ENCODE measurements at places on chromosomes 7 and 10.

DNA sequence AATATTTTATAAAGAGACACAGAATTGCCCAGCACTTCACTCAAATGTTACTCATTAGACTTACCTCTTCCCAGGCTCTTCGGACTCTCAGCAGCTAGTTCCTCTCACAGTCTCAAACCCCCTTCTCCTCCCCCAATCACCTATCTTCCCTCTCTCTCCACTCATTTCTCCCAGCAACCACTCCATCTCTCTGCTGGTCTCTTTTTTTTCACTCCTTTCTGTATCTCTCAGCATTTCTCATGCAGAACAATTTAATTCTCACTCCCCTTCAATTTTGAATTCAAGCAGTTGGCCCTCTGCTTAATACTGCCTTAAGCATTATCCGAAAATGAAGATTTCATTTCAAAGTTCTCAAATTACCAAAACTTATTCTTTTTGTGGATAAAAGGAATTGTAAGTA lies 34.4 kb upstream of the CAV2 start:
- no peak for DNase-seq

- DNase-seq = no peak
Observed at GRCh38 chr10:120996456-120997034, 145.4 kb downstream of the WDR11 start.

DNA sequence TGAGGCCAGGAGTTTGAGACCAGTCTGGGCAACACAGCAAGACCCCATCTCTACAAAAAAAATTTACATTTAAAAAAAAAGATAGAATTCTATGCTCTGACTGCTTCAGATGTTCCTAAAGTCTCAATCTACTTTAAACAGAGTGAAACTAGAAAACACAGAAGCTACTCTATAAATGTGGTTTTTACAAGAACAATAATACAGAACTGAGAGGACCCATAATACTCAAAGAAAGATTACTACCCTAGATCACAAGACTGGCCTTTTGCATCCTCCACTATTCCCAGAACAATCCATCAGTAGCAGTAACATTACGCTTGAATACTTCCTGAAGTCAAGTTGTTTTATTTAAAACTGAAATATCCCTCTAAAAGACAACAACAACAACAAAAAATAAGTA lies 119.4 kb downstream of the ZFAND4 start:
- no peak for DNase-seq

DNA sequence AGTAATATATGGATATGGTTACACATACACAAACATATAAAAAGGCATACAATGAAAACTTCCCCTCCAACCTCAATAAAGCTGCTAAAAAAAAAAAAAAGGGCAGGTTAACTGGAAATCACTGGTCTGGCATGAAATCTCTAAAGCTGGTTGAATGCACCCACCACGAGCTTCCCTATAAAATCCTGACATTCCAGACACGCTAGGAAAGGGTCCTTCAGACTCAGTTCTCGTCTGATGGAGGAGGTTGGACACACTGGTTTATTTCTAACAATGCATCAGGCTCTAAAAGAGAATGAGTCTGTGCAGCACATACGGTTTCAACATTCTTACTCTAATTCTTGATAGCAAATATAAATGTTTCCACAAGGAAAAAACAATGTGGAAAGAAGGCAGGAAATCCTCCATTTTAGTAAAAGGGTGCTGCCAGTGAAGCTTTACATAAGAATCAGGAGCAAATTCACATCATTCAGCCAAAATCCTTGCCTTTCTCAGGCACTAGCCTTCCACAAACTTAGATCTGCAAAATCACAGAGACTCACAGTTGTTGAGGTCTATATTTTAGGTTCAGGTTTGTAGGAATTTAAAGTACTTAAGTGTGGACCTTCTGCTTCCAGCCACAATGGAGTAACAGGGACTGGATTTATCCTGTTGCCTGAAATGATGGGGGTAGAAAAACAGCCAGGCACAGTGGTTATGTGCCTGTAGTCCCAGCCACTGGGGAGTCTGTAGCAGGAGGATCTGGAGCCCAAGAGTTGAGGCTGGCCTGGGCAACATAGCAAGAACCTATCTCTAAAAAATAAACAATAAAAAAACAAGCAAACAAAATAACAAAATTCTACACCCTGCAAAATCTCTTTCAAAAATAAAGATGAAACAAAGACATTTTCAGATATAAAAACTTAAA lies 73.5 kb downstream of the CYTH3 start:
- DNase-seq = no peak

DNA sequence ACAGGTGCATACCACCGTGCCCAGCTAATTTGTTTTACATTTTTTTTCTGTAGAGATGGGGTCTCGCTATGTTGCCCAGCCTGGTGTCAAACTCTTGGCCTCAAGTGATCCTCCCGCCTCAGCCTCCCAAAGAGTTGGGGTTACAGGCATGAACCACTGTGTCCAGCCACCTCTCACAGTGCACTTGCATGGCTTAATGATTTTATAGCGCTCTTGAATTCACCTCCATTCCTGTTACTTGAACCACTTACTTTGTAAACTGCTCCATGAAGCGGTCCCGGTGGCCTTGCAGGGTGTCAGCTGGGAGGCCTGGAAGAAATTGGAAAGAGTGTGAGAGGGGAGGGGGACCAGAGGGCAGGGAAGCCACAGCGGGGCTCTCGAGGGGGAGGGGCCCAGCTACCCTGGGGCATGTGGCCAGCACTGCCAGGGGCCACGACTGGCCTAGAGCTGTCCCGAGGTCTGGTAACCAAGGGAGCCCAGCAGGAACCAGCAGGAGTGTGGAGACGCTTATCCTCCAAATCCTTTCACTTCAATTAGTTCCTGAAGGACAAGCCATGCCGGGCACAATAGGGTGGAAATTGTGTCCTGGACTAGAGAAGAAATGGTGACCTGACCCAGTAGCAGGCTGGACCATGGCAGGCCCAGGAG lies 76.0 kb downstream of the SPDYE5 start:
- DNase-seq = no peak

Data from AG08395 (cell line).